ENCODE measurements at places on chromosomes 5 and 9.

GRCh38 chr9:124771867-124772679, 962 bp upstream of the NR6A1 start:
- no peak for DNase-seq

- DNase-seq, result no peak
These were observed 416.6 kb upstream of the CLINT1 start for GRCh38 chr5:158275511-158275910.

GRCh38 chr5:155091768-155092717, 78.5 kb downstream of the KIF4B start:
- DNase-seq, result no peak

GRCh38 chr5:114477816-114478334, 116.0 kb downstream of the KCNN2 start:
- no peak for DNase-seq

- DNase-seq, result no peak
These were observed 189.6 kb downstream of the HSPA4 start for GRCh38 chr5:133241179-133242092.

DNA sequence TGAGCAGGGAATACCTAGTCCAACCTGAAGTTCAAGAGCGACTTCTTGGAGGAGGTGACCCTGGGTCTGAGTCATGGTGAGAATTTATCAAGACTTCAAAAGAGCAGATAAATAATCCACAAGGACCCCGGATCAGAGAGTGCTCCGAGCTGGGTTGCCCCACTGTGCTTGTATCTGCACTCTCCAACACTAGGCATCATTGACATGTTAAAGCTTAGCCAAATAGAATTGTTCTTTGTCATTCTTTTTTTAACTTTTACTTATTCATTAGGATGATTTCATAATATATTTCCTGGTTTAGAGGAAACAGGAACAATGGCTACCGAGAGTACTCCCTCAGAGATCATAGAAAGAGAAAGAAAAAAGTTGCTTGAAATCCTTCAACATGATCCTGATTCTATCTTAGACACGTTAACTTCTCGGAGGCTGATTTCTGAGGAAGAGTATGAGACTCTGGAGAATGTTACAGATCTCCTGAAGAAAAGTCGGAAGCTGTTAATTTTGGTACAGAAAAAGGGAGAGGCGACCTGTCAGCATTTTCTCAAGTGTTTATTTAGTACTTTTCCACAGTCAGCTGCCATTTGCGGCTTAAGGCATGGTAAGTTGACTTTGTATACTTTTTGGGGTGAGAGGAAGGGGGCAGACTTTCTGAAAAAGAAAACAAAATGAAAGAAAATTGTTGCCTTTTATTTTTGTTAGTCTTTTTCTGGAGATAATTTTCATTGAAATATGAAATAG, at the start of gene CARD6:
Gene CARD6, plus strand, starts transcription at position 300 of the 738 bp plus-strand sequence. Its CDS starts 16 bp downstream, at position 316.
- DNase-seq, result peak; percentile 48

DNA sequence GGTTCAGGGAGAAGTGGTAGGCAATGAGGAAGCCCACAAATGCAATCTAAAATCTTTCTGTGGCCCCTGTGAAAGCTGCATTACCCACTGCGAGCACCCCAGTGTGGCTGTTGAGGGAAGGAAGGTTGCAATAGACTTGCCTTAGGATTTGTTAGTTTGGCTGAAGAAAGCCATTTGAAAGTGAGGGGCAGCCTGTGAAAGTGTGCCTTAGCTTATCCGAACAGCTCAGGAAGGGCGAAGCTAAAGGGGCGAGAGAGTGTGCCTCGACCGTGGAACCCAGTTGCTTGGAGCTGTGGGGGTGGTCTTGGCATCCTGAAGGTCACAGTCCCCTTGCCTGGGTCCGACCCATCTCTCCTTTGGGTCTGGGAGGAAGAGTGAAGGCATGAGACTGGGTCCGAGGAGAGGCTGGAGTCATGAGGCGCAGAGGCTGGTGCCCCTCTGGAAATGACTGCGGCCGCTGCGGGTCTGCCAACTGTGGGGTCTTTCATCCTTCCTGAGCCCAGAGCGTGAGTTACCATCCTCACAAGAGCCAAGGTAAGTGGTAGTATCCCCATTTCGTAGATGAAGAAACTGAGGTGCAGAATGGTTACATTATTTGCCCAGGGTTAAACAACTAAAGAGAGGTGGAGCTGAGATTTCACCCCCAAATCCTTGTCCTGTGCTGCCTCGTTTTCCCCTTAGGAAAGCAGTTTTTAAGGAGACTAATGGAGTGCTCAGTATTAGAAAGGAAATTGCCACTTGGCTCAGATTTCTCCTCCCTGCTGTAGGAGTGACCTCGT, 24.4 kb downstream of the SLC25A25 start:
- no peak for DNase-seq

DNA sequence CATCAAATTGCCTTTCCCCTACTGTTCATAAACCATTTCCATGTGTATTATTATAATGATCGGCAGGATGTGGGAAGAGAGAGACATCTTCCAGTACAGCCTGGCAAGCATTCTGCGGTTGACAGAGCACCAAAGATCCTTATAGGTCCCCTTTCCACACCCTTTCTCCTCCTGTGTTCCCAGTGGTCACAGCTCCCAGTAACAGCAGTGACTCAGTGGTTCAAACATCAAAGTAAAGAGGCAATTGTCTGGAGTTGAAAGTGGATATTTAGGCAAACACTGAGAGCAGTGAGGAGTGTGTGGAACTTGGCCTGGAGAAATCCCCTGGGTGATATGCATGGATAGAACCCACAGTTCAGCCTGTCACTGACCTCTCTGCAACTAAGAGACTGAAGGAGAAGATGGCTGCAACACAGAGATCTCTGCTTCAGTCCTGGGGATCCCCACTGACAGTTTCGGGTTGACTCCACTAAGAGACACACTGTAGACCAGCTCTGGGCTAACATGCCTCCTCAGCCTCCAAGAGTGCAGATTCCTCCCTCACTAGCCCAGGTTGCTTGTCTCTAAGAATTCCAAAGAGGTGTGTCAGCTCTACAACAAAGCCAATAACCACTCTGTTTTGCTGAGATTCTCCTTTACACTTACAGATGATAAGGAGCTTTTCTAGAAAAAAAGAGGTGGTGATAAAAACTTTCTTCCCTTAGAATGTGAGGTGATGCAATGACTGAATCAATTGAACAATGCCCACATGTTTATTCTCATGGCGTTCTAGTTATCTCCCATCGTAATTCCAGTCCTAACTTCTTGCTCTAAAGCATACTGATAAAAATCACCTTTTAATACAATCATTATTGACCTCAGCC, 94.4 kb upstream of the IL6ST start:
- peak; percentile 64 for DNase-seq

DNA sequence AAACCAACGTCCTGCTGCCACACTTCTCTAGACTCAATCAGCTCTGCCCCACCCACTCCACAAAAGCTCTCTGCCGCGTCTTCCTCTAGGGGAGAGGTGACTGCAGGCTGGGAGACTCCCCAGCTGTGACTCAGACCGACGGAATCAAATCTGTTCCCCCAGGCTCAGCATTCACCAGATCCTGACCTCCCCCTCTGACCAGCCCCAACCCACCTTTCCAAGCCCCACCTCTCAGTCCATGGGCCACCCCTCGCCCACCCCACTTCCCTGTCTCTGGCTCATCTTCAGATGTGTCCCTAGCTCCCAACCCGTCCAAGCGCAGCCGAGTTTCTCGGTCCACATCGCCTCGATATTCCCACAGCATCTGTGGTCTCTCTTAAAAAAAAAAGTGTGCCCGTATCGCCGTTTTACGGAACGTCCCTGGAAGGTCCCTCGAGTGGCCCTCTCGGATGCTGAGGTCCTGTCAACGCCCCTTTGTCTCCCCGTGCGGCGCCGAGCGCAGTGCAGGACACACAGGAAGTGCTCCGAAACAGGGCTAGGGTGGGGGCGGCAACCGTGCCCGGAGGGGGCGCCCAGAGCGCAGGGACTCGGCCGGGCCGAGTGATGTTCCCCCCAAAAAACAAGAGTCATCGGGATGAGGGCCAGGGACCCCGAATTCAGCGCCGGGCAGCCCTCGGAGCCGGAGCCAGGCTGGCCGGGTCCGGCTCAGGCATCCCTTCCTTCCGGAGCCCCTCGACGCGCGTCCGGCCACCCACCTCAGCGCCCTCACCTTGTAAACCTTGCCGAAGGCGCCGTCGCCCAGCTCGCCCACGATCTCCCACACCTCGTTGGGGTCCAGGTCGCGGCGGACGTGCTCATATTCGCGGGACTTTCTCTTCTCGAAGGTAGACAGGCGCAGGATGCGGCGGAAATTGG, 649 bp downstream of the STK10 start:
- DNase-seq, result peak; percentile 90

DNA sequence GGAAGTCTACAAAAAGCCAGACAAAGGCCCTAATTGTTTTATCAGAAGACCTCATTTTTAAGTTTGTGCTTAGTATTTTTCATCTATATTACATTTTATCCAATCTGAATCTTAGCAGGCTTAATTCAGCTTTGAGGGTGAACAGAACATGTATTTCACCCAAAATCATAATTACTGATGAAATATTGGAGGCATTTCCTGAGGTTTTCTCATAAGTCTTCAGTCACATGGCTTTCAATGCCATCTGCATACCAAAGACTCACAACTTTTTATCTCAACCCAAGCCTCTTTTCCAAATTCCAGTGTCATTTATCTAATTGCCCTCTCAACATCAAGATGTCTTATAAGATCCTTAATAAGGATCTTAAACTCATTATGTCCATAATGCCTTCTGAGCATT, 150.8 kb downstream of the TTC39B start:
- no peak for DNase-seq

DNA sequence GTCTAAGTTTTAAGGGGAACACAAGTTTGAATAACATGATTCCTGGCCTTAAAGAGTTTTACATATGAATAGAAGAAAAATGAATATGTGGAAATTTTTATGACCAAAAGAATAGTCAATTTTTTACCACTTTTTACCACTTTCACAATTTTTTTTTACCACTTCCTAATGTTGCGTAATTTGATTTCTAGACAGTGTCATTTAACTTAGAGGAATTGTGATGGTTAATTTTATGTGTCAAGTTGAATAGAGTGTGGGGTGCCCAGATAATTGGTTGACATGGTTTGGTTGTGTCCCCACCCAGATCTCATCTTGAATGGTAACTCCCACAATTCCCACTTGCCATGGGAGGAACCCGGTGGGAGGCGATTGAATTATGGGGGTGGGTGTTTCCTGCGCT, 416.6 kb downstream of the KIF4B start:
- no peak for DNase-seq

DNA sequence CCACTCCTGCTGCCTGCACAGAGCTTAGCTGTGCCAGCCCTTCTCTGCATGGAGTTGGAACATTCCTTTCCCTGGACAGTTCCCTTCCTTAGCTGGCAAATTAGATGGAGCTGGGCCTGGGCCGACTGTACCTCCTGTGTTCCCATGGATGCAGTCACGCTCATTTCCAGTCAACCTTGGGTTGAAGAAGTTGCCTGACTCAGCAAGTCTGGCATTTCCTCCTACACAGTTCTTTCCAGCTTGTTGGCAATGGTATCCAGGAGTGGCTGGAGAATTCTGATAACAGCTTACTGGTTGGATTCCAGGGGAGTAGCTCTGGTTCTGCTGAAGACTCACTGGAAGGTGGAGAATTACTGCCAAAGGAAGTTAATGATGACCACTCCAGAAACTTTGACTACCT, 9.2 kb upstream of the TAF1L start:
- peak; percentile 94 for DNase-seq

DNA sequence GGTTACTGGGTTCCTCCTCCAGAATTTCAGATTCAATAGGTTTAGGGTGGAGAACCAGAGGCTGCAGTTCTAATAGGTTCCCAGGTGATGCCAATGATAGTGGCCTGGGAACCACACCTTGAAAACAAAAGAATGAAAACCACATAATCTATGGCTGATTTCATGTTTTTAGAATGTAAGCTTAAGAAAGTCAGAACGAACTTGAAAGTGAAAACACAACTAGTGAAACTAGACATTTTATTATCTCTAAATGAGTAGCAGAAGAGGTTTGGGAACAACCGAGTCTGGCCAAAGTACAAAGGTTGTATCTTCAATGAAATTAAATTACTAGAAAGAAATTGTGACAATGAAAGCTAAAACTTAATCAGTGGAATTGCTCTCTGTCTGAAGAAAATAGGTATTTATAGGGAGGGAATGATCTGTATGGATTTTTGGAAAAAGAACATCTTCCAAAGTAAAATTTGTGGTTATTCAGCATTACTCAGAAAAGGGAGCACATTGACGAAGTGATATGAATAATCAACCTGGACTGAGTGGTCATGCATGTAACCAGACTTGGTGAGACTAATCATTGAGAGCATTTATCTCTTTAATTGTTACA, 24.9 kb upstream of the CEP120 start:
- DNase-seq, result peak; percentile 15

GRCh38 chr9:94853887-94854286, 127.4 kb downstream of the AOPEP start:
- DNase-seq, result no peak

- DNase-seq, result no peak
These were observed 97.1 kb downstream of the MTX3 start for GRCh38 chr5:79893976-79894375.

DNA sequence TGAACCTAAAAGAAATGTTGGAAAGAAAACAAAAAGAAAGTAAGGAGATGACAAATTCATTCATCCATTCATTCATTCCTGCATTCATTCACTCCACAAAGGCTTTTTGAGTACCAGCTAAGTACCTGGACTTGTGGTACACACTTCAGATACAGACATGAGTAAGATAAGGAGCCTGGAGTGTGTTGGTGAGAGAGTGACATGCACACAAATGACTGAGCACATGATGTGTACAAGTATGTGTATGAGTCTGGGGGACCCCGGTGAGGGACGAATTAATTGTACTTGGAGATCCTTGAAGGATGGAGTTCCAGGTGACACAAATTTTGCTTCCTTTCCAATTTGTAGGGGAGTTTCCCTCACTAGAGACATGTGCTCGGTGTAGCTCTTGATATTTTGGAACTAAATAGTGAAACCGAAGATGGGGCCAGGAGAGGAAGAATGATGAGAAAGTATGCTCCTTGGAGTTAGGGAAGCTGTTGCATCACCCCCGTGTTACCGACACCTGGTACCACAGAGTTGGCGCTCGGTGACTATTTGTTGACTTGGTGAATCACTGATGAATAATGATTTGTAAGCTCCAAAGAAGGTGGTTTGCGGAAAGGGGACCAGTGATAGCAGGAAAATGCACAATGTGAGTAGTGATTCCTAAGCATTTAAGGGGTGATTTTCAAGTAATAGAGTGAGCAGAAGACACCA, 509.8 kb downstream of the CCDC171 start:
- peak; percentile 99 for DNase-seq

- peak; percentile 46 for DNase-seq
These were observed 226.6 kb upstream of the ADCY2 start for GRCh38 chr5:7169240-7169878.

- no peak for DNase-seq
These were observed 490.9 kb upstream of the RGMB start for GRCh38 chr5:98282521-98282920.

DNA sequence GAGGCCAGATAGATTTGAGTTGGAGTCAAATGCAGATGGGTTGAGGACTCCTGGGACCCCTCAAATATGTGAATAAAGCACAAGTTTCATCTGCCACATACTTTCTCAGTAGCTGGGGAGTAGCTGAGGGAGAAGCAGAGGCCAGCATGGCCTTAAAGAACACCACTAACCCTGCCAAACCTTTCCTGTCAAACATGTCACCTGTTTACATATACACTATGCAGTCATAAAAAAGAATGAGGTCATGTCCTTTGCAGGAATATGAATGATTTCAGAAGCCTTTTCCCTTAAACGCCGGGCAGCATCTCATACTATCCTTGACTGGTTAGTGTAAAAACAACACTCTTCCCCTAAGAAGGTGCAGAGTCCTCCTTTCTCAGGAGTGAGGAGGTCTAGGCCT, 25.2 kb upstream of the HSD17B4 start:
- DNase-seq, result no peak

- DNase-seq, result peak; percentile 74
These were observed 64.0 kb upstream of the PTGER4 start for GRCh38 chr5:40615586-40616170.

GRCh38 chr9:136141682-136142413, 23.2 kb upstream of the TMEM250 start:
- no peak for DNase-seq

Measured in foreskin keratinocyte (primary cell).